Skin of body (tissue), 3 donors: ENCODE measurements at places on chromosomes 5 and 9.
A peak's percentile ranks its signal among the peaks of the same experiment; 100 is the strongest.

- no peak for DNase-seq
Measured at GRCh38 chr5:55540024-55540423, 5.3 kb upstream of the PLPP1 start.

GRCh38 chr5:117652958-117653280 is 1078.3 kb upstream of the SEMA6A start:
- no peak for DNase-seq

GRCh38 chr5:160641405-160641804 is 210.6 kb downstream of the ATP10B start:
- DNase-seq, result no peak

- DNase-seq, result no peak
Measured at GRCh38 chr9:125752070-125752628, 5.0 kb downstream of the PBX3 start.

DNA sequence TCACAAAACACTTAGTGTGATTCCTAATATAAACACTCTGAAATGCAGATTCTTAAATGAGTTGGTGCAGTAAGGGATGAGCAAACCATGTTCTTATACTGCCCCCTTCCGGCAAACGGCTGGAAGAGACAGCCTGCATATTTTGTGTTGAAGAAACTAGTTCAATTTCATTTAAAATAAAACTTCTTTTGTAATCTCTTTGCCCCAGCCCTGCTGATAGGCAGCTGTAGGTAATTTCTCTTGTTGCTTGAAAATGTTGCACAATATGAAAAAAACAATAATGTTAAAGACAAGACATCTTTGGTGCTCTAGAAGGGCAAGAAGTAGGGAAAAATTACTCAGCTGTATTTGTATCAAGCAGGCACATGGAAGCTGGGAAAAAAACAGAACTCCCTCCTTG is 89.7 kb upstream of the CCNG1 start:
- no peak for DNase-seq

GRCh38 chr5:143311955-143312354 is 91.5 kb downstream of the NR3C1 start:
- no peak for DNase-seq

- no peak for DNase-seq
Measured at GRCh38 chr9:127523312-127523851, 72.1 kb downstream of the LRSAM1 start.

- DNase-seq, result no peak
Measured at GRCh38 chr5:132392411-132392810, 22.9 kb downstream of the SLC22A5 start.

DNA sequence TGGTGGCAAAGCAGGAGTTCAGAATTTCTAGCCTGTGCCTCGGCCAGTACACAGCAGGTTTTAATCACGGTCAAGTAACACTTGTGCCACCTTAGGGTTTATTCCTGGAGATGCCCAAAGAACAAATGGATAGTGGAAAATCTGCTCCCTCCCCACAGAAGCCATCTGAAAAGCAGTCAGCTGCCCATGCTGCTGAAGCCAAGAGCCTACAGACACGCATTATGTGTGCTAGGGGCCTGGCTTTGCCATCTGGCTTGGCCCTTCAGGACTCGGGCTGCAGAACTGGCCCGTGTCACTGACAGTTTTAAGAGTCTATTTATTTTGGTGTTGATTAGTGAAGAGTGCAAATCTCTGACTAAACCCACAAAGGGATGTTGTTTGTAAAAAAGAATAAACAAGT is 11.1 kb downstream of the ARSB start:
- no peak for DNase-seq

DNA sequence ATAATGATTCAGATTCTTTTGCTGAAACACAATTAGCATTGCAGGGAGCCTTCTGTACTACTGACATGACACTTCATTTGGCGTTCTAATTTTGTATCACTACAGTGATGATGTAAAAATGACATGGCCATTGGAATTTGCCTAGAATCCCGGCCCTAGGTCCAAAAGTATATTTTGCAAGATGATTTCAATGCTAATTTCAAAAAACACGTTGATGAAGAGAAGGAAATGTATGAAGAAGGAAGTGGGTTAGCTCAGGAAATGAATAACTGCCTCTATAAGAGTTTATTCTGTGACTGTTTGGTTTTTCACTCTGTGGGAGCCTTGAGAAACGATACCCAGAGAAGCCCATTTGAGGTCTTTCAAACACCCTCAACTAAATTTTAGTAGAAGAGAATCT is 59.3 kb downstream of the OSTF1 start:
- DNase-seq, result no peak

GRCh38 chr5:161278739-161279660 is 267.5 kb downstream of the GABRB2 start:
- no peak for DNase-seq

DNA sequence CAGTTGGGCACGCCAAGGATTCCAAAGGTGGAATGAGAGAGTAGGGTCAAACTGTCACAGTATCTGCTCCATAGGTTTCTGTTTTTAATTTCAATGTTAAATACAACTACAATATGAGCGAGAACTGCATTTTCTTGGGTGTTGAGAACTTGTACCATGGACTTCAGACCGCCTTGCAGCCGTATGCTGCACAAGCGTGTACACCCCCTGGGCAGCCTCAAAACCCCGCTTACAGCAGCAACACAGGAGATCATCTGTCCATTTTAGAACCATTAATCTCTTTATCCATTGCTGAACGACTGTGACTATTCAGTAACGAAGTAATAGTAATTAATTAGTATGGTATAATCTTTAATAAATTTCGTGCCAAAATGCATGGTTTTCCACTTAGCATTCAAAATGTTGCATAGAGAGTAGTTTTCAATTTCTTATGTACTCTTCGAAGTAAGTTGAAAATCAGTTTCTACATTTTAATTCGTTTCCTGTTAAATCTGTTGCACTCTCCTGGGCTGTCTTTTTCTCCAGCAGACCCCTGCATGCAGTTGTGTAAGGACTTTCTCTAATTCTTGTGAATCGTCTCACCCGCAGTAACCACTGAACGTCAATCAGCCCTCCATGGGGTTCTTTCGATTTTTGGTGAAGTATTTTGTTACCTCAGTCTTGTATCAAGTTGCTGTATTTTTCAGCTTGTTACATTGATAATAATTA is 42.0 kb upstream of the GARNL3 start:
- DNase-seq, result no peak

DNA sequence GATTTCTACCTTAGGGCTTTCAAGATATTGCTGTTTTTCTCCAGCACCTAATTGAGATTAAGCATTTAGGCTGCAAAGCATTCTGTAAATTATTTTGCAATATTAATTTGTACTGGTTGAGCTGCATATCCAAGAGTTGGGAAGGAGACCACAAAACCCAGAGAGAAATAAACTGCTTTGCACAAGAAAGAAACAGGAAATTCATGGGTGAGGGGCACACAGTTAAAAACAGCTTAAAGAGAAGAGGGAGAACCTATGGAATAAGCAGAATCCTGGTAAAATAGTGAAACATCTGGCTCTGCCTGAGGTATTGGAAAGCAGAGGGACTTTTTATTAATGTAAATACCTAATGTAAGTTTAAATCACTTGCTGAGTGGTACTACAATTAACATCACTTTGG is 243.0 kb downstream of the TMEM167A start:
- no peak for DNase-seq

DNA sequence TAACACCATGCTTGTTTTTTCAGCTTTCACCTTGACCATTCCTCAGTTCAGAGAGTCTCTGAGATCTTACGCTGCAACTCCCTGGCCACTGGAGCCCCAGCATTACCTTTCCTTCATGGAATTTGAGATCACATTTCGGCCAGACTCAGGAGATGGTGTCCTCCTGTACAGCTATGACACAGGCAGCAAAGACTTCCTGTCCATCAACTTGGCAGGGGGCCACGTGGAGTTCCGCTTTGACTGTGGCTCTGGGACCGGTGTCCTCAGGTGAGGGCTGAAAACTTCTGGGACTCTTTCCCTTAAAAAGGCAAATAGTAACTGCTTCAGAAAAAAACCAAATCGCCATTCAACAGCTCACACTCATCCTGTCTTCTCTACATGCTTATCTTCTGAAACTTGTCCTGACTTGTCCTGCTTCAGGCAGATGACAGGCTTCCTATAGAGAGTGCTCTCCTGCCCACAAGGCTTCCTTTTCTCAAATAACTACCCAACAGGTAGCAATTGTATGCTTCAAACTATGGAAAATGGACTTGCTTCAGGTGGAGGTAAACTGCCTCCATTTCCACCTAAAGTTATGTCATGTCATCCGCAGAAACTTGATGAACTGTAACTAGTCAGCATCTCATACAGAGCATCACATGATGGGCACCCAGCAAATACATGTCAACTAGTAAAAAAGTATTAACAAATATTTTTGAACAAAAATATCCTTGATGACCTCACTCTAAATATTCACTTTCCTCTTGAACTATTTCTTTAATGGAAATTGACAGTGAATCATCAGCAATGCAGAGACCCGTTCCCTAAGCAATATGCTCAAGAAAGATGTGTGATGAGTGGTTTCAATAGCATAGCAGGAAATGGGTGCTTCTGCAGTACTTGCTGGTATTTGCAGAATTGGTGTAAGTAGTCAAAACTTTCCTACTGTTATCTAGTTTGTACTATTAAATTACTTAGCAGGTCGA is 129.2 kb downstream of the LIFR start:
- no peak for DNase-seq

DNA sequence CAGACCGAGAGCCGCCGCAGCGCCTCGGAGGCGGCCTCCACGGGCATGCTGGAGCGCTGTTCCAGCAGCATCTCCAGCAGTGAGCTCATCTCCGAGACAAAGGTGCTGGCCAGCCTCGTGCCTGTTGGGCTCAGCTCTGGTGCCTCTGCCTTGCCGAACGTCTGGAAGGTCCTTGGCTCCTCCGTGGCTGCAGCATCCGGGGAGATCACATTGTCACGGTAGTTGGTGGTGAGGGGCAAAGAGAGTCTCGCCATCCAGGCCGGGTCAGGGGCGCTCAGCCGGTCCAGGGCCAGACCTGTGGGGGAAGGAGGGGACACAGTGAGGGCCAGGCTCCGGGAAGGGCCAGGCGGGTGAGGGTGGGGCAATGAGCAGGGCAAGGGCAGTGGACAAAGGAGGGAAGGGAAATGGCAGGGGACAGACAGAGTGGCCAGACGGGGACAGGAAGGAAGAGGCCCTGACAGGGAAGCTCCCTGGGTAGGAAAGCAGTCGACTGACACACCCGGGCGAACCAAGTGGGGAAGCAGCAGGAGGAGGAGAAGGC is 12.4 kb downstream of the PCDH12 start:
- no peak for DNase-seq

DNA sequence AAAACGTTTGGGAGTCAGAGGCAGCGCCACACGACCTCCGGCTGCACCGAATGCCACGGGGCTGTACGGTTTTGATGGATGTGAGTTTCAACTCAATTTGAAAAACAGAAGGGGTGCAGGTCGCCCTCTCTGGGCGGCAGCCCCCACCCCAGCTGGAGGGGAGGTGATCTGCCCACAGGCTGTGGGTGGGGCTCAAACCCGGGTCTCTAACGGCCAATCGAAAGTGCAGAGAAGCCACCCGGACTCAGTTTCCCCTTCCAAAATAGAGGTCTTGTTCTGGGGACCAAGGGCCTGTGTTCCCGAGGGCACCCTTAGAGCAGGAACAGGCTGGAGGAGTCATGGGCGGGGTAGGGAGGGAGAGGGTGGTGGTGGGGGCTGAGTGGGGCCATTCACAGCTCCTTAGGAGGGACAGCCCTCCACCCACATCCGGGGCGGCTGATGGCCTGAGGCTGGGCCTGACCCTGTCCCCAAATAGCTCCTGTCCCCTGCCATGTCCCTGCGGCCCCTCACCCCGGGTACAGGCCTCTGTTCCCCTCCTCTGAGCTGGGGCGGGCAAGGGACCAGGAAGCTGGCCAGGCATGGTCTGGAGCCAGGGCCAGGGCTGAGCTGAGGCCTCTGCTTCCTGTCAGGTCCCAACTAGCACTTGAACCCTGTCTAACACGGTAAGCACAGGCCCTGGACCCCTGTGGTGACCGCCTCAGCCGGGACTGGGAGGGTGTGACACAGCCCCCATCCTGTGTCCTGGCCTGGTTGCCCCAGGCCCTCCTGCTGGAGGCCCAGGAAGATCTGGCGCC is 22.6 kb upstream of the NOTCH1 start:
- DNase-seq, result no peak

DNA sequence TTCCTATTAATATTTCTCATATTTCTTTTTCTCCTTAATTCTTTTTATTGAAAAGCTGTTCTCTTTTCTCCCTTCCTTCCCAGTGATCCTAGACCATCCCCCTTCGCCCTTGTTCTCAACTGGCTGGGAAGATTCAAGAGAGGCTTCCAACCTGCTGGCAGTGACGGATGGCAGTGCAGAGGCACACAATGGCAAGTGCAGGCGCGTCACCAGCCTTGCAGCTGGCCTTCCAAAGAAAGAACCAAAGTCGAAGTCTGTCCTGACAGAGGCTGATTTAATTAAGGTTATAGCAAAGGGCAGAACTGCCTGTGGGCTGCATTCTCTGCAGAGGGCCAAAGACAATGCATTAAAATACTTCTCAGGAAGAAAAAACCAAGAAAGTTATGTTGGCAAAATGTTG is 7.4 kb downstream of the CEMIP2 start:
- DNase-seq, result no peak

DNA sequence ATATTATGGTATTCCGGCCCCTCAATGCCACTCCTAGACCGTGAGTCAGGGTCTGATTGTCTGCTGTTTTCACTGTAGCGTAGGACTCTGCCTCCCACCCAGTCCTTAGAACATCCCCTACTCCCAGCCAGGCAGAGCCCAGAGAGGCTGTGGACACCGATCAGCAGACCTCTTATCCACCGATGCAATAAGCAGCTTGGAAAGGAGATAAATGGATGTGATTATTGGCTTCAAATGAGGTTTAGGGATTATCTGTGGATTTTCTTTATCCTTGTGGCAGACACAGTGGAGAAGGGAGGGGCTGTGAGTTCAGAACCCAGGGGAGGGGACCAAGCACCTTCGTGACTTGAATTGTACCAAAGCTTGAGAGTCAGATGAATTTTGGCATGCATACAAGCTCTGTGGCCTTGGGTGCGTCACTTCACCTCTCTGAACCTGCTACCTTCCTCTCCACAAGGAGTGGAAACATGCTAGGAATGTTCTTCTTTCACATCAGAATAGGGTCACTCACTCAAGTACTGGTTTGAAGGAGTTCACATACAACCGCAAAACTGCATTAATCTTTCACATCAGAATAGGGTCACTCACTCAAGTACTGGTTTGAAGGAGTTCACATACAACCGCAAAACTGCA is 83.1 kb upstream of the CPLX2 start:
- no peak for DNase-seq

DNA sequence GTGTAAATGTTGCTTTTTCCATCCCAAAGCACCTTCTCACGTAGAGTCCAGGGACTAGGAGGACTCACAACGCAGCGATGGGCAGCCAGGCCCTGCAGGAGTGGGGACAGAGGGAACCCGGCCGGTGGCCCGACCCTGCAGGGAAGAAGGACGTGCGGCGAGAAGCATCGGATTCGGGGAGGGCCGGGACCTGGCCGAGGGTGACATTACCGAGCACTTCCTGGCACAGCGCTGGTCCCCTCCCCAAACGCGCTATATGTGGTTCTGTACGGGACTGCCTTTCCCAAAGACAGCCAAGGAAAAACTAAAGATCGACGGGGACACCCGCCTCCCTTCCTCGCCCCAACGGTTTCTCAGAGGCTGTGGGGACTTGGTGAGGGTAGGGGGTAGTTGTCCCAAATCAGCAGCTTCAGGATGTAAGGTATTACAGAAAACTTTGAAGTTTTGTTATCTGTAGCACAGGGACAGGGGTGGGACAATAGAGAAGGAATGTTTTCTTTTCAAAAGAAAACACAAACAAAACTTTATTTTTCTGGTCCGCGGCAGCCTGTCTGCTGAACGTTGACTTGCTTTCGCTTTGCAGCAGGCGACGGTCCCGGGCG is 887 bp upstream of the MAP3K1 start:
- peak; percentile 44 for DNase-seq
